ENCODE measurements at places on chromosomes 6 and 20.

DNA sequence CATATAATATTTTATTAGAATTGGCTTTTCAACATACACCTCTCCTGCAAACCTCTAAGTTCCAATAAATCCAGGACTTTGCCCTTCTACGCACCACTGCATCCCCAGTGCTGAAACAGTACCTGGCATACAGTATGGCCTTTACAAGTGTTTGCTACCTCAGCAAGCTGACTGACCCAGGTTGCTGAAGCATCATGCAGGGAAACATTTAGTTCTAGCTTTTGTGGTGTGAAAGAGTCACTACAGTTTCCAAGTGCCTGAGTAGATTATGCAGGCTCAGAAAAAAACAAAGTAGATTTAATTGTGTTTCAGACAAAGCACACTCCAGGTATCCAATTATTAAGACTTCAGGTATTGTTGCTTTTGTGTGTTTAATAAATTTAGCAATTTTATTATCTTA lies 614.2 kb upstream of the NRSN1 start:
- no peak for DNase-seq

DNA sequence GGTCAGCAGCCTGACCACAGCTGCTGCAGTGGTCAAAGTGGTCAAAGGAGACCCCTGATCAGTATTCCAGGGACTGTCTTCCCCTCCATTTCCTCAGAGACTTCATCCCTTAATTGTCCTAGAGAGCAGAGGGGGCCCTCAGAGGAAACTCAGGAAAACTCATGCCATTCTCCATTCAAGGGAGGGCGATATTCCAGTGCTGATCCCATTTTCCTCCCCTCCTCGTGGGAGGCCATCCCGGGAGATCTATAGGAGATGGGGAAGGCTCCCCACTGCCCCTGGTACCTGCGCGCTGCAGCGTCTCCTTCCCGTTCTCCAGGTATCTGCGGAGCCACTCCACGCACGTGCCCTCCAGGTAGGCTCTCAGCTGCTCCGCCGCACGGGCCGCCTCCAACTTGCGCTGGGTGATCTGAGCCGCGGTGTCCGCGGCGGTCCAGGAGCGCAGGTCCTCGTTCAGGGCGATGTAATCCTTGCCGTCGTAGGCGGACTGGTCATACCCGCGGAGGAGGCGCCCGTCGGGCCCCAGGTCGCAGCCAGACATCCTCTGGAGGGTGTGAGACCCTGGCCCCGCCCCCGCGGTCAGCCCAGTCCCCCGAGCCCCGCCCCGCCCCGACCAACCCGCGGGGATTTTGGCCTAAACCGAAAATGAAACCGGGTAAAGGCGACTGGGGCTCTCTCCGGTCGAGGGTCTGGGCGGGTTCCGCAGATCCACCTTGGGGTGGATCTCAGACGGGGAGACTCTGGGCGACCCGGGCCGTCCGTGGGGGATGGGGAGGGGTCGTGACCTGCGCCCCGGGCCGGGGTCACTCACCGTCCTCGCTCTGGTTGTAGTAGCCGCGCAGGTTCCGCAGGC lies 878 bp downstream of the HLA-C start:
- no peak for DNase-seq

DNA sequence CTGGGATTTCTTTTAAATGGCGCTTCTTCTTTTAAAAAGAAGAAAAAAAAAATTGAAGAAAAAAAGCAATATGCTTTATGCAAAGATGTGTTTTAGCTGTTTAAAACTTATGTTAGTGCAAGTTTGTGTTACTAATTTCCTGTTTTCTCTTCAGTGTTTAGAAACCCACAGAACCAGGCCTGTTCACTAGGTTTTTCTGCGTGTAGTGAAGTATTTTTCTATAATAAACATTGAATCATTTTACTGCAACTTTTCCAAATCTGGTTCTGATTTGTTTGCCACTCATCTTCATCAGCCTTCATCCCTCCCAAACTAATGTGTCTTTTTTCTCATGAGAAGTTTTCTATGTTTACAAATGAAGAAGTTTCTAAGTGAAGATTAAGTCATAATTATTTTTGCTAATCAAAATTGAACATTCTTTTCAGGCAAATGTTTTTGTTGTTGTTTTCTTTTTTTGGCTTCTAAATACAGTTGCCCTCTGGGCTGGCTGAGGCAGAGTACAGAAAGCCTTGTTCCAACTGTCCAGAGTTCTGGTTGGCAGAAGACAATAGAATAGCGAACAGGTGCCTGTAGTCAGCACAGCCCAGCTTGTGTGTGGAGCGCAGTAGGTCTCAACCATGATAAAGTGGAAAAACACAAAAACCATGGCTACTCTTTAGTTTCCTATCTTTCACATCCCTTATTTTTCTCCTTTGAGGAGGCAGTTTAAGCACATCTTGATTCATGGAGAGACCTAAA lies 14.5 kb downstream of the ZNF76 start:
- DNase-seq, result no peak

DNA sequence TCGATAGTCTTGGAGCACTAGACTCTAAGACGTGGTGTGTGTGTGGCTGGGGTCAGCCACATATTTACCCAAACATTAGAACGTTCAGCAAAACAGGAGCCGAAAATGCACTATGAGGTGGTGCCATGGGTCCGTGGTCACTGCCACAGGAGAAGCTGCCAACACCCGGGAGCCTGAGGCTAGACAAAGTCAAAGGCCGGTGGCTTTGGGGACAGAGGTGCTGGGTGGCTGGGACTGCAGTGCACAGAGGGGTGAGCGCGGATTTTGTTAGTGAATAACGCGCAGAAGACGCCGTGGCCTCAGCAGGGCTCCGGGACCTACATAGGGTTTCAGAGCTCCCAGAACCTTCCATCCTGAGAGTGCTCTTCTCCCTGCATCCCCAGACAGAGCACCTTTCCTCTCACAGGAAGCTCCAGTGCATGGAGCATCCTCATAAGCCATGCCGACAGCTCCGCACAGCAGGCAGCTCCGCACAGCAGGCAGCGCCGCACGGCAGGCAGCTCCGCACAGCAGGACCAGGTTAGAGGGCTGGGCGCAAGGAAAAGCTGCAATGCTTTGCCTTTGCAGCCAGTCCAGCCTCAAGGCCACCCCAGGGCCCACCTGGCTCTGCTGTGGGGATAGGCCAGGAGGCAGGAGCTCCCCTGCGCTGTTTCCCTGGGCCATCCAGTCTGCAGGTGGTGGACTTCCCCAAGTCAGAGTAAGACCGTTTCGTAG lies 304.1 kb downstream of the TAF4 start:
- no peak for DNase-seq

- no peak for DNase-seq
Measured at GRCh38 chr6:84773431-84774156, 9.2 kb upstream of the TBX18 start.

- no peak for DNase-seq
Measured at GRCh38 chr20:48203252-48203651, 418.0 kb upstream of the SULF2 start.

DNA sequence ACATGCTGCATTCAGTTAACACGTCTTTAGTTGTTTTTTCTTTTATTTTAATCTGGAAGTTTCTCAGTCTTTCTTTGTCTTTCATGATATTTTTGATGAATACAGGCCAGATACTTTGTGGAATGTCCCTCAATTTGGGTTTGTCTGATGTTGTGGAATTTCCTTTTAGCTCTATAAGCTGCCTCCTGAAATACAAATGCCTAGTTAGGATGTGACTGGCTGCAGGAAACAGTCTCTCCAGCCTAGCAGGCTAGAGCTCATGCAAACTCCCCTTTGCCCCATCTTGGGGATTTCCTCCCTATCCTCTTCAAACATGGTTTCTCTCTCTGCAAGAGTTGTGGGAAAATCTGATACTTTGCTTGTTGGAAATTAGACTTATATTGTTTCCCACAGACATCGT lies 89.3 kb upstream of the JAG1 start:
- no peak for DNase-seq

DNA sequence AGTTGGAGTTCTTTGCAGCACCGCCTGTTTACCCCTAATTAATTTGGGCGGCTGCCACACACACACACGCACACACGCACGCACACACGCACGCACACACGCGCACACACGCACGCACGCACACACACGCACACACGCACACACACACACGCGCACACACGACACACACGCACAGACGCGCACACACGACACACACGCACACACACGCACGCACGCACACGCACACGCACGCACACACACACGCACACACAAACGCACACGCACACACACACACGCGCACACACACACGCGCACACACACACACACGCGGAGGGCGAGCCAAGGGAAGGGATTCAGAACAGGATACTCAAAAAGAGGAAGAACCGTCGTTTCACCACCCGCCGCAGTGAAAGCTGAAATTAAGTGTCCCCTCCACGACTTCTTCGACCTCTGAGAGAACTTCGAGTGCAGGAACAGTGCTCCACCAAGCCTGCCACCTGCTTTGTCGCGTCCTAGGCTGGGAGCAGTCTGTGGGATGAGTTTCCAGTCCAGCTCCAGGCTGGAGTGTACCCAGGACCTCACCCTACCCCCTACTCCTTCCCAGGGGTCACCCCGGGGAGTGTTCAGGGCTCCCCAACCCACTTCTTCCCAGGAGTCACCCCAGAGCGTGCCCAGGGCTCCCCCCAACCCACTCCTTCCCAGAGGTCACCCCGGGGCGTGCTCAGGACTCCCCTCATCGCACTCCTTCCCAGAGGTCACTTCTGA lies 1.1 kb downstream of the RNASET2 start:
- DNase-seq, result peak; percentile 67

GRCh38 chr6:138405816-138406413 lies 1.9 kb downstream of the HEBP2 start:
- DNase-seq, result no peak
